GM20000 (cell line): ENCODE measurements at places on chromosomes 5 and 9.
A peak's percentile ranks its signal among the peaks of the same experiment; 100 is the strongest.

GRCh38 chr5:73957397-73958001, 331.5 kb downstream of the ARHGEF28 start:
- no peak for DNase-seq

- no peak for DNase-seq
These were observed 20.4 kb downstream of the NFX1 start for GRCh38 chr9:33310748-33311147.

DNA sequence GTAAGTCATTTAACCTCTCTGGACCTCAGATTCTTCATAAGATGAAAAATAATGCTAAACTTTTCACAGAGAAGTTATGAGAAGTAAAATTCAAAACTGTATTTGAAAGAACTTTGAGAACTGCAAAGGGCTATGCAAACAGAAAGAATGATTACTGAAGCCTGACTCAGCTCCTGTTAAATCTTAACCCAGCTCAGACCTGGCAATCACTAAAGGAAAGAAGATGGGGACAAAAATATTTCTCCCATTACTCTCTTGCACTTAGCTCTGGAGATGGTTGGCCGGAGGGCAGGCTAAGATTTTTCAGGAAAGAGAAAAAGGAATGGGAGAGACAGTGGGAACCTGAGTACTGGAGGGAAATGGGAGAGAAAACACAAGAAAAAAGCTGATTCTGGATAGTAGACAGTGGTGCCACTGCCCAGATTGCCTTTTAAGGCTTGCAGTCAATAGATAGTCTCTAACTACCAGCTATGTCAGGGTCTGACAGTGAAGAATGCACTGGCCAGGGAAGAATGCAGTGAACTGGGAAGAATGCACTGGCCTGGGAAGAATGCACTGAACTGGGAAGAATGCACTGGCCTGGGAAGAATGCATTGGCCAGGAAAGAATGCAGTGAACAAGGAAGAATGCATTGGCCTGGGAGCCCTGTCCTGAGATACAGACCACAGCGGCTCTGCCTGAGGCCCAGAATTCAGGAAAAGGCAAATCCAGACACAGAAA, 25.2 kb upstream of the CEMIP2 start:
- DNase-seq = no peak

DNA sequence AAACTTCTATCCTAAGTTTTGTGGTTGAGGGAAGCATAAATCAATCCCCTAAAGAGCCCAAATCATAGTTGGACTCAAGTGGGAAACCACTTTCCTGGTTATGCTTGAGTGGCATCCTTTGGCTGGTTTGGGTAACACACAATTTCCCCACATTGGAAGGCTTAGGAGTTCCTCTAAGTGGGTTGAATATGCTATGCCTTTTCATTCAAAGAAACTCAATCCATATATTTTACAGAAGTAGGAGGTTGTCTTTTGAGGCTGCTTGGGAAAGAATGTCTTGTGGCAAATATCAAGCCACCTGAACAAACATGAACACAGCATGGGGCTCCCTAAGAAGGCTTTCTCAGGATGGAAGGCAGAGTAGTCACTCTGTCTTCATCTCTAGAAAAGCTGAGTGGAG, 121.1 kb downstream of the SPATA31D1 start:
- DNase-seq = no peak

DNA sequence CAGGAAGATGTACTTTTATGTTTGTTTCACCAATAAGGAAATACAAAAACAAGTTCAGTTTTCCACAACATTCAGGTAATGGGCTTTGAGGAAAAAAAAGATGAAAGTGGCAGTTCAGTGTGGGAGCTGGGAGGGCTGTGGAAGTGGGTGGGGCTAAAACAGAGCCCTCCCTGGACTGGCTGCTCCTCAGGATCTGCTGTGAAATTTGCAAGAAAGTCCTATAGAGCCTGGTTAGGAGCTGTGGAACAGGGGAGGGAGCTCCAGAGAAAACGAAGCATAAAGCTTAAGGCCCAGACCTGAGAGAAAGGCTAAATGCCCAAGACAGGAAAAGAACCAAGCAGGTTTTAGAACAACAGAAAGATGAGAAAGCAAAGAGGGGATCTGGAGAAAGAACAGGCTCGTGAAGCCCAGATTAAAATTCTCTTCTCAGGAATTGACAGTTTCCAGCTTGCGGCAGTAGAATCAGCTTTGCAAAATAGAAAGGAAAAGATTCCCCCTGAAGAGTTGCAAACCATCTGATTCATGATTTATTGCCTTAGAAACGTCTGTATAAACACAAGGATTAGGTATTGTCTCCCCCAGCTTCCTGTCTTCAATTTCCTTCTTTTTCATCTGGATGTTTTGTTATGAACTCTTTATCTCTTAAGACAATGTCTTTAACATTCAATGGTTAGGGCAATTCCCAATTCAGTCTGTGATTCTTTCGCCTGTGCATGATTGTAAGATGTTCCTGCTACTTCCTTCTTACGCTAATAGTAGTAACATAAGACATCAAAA, 26.3 kb upstream of the CRHBP start:
- DNase-seq = no peak

- no peak for DNase-seq
These were observed 580.9 kb upstream of the WWC1 start for GRCh38 chr5:167710444-167711073.

DNA sequence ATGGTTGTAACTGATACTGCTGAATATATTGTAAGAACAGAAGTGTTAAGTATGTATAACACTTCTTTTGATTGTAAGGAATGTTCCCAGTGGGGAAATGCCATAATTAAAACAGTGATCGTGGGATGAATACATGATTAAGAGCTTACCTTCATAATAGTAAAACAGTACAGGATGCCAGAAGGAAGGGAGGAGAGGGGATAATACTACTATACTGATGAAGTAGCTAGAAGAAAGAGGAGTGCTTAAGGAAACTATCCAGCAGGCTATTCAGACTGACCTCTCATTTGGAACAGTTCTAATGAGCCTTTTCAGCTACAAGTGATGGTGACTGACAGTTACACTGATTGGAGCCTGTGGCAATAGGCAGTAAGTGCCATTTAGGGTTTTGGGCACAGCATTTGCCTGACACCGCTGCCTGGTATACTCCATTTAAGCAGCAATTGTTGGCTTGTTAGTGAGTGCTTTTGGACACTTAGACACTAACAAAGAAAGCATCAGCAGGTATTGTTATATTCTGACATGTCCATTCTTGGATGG, 33.8 kb upstream of the KDM4C start:
- DNase-seq = no peak

- DNase-seq = no peak
These were observed 181.6 kb downstream of the AP3B1 start for GRCh38 chr5:78112931-78113330.

DNA sequence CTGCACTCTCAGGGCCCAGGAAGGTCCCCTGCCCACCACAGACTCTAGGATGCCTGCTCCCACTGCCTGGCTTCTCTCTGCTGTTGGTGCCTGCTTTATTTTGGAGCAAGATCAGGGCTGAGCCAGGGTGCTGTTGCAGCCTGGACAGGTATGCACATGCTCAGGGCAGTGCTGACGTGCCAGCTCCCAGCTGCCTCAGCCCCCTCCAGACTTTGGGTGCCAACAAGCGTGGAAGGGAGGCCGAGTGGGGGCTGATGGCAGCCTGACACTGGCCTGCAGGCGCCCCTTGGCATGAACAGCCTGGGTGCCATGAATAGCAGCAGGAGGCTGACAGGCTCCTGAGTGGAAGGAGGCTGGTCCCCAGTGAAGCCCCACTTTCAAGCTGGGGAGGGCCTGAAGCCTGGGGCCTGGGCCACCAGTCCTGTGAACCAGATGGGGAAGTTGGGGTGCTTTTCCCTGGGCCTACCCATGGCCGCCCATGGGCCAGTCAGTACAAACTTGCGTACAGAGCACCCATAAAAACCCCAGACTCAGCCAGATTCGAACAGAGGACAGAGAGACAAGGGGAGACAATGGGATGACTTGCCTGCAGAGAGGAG, 6.8 kb downstream of the AMBP start:
- DNase-seq = no peak

DNA sequence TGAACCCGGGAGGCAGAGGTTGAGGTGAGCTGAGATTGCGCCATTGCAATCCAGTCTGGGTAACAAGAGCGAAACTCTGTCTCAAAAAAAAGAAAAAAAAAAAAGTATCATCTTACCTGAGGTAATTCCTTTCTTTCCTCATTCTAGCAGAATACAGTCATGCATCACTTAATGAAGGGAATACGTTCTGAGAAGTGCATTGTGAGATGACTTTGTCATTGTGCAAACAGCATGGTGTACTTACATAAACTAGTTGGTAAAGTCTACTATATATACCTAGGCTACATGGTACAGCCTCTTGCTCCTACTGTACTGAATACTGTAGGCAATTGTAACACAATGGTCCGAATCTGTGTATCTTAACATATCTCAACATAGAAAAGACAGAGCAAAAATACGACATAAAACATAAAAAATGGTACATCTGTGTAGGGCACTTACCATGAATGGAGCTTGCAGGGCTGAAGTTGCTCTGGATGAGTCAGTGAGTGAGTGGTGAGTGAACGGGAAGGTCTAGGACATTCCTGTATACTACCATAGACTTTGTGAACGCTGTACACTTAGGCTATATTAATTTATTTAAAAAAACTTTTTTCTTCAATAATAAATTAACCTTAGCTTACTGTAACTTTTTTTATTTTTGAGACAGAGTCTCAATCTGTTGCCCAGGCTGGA, 100.4 kb downstream of the GLDC start:
- DNase-seq = no peak

DNA sequence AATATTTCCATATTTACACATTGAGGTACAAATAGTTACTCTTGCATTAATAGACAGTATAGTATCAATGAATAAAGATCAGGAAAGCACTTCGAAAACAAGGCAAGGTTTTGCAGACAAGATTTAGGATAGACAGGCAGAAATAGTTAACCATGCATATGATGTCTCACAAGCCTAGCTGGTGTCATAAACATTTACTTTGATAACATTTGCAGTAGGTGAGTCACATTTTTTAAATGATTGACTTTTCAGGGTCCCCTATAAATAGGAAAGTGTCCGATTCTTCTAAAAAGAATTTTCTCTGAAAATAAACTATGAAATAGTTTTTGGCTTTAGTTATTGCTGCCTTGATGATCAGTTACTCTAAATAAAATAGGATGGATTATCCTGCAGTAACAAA, 162.1 kb downstream of the SNX18 start:
- DNase-seq = no peak

DNA sequence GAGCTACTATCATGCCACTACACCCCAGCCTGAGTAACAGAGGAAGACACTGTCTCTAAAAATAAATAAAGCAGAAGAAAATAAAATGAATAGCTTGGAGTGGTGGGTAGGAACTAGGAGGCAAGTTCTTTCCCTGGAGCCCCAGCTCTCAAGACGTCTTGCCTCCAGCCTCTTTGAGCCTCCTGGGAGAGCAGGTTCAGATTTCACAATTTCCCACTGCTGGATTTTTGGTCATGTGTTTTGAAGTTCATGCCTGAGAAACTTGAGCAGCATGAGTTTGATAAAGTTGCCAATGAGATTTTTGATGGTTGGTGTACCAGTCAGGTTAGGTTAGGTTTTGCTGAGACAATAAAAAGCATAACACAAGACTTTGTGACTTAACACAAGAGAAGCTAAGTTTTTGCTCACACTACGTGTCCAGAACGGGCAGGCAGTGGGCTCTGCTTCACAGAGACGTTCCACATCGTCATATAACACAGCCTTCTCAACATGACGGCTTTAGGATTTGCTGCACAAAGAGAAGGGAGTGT, 4.1 kb upstream of the CCDC69 start:
- DNase-seq = no peak

GRCh38 chr5:170757182-170757601, 26.3 kb upstream of the GABRP start:
- DNase-seq = peak; percentile 22

DNA sequence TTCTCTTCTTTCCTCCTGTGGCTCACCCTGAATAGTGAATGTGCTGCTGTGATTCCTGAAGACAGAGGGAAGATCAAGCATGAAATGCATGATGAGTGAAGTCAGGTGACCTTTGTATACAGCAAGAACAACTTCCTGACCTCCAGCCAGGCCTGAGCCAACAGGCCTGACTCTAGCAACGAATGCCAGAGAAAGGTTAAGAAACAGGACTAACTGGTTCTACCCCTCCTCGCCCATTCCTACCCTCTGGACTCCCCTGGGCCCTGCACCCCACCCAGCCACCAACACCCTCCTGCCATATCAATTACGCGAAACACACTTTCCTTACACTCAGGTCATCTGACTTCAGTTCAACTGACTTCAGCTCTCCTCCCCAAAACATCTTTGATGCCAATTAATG, 4.9 kb downstream of the SUSD1 start:
- no peak for DNase-seq

DNA sequence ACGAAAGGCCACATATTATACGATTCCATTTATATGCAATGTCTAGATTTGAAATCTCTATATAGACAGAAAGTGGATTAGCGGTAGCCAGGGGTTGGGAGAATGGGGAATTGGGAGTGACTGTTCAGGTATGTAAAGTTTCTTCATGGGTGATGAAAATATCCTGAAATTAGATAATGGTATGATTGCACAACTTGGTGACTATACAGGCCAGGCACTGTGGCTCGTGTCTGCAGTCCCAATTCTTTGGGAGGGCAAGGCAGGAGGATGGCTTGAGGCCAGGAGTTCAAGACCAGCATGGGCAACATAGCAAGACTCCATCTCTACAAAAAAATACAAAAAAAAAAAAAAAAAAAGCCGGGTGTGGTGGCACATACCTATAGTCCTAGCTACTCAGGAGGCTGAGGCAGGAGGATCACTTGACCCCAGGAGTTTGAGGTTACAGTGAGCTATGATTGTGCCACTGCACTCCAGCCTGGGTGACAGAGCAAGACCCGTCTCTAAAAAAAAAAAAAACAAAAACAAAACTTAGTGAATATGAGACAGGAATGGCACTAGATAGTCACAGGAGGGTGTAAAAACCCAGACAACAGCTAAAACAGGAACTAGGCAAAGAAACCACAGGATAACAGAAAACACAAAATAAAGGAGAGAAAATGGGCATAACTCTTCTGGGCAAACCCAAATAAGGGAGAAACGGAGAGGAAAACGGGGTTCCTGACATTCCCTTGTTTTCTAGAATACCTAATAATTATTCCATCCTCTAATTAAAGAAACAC, 72.1 kb upstream of the ZNF618 start:
- DNase-seq = no peak

GRCh38 chr9:4980086-4980727, 4.9 kb upstream of the JAK2 start:
- no peak for DNase-seq

DNA sequence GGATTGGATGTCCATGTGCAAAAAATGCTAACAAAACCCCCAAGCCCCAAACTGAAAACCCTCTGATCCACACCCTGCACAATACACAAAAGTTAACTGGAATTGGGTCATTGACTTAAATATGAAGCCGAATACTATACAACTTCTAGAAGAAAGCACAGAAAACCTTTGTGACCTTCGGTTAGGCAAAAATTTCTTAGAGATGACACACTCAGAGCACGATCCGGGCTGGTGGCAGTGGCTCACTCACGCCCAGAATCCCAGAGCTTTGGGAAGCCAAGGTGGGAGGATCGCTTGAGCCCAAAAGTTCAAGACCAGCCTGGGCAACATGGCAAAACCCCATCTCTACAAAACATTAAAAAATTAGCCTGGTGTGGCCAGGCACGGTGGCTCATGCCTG, 1.8 kb upstream of the DIPK1B start:
- DNase-seq = no peak
